ENCODE measurements at places on chromosomes 6 and 20. TPM values are rescaled to one million over a fixed set of nuclear protein-coding genes. Genes with fewer than 3 reads are reported as not detected.

SIRPD gene
- total RNA-seq, result not detected

SLC17A4 gene
- 0.07 TPM for total RNA-seq

PSMB9 gene
- 4.3 TPM for total RNA-seq

CCN6 gene
- not detected for total RNA-seq

OLIG3 gene
- 5.4 TPM for total RNA-seq

FOXS1 gene
- total RNA-seq, result not detected

SMLR1 gene
- not detected for total RNA-seq

PDE7B gene
- total RNA-seq, result not detected

EEF1A2 gene
- 34.9 TPM for total RNA-seq

THBD gene
- total RNA-seq, result 0.34 TPM

SLC44A4 gene
- total RNA-seq, result 3.5 TPM

SYCP2 gene
- 0.69 TPM for total RNA-seq

CENPQ gene
- total RNA-seq, result 14.2 TPM

RPS6KA2 gene
- 19.2 TPM for total RNA-seq

PRDM1 gene
- total RNA-seq, result 0.78 TPM

IL17F gene
- not detected for total RNA-seq

BMP5 gene
- 0.07 TPM for total RNA-seq

GCLC gene
- 47.1 TPM for total RNA-seq

SLC17A3 gene
- not detected for total RNA-seq

SLC4A11 gene
- total RNA-seq, result 39.5 TPM

HTR1E gene
- 0.09 TPM for total RNA-seq

TREML2 gene
- 0.09 TPM for total RNA-seq

ANGPT4 gene
- total RNA-seq, result 0.25 TPM

B3GAT2 gene
- 0.71 TPM for total RNA-seq

VNN1 gene
- not detected for total RNA-seq

Data from WTC11 (cell line).